ENCODE measurements at places on chromosomes 1 and 21.

GRCh38 chr1:71533950-71534349 is 453.1 kb upstream of the ZRANB2 start:
- DNase-seq = no peak

DNA sequence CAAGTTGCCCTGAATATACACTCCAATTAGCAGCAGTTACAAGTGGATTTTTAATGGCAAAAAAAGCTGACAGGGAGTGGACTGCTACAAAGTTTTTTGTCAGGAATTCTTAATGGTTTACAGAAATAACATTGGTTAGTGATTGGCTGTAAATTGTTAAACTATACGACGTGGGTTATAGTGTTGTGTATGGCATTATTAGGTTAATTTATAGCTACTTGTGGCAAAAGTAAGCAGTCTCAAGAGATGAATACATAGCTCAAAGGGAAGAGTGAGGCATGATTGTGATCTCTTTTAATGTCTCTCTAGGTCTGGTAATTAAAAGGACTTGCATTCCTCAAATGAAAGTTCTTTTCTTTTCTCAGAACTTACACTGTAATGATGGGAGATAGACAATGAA is 75.8 kb upstream of the CD1D start:
- DNase-seq = no peak

GRCh38 chr1:171263901-171264300 is 15.6 kb downstream of the FMO1 start:
- DNase-seq = no peak

GRCh38 chr21:46661211-46661625 is 25.7 kb downstream of the PRMT2 start:
- peak; percentile 66 for DNase-seq

- DNase-seq = no peak
Measured at GRCh38 chr21:38171723-38172344, 85.0 kb upstream of the KCNJ15 start.

DNA sequence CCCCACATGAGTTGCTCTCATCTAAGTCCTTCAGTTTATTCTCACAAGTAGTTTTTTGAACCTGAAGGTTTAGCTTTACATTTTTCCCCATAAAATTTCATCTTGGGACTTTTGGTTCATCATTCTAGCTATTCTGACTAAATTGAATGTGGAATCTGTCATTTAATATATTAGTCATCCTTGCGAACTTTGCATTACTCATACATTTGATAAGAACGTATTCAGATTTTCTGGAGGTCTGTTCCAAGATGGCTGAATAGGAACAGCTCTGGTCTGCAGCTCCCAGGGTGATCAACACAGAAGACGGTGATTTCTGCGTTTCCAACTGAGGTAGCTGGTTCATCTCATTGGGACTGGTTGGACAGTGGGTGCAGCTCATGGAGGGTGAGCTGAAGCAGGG is 59.8 kb upstream of the CSF1 start:
- no peak for DNase-seq

GRCh38 chr1:245575710-245576109 is 420.9 kb downstream of the KIF26B start:
- no peak for DNase-seq

DNA sequence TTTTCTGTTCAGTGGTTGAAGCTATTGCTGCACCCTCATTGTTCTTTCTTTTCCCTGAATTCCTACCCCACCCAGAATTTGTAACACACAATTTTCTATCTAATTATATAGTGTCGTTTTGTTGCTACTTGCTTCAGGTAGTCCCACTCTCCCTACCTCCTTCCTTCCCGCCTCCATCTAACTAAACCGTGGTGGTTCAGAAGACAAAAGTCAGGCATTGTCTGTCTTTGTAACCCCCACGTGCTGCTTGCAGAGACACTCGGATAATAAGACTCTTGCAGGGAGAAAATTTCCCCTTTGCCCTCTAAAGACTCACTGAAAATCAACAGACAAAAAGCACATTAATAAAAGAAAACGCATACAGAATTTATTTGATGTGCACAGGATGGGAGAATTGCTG is 46.2 kb upstream of the BTG3 start:
- no peak for DNase-seq

GRCh38 chr1:38246955-38247952 is 200.7 kb upstream of the POU3F1 start:
- no peak for DNase-seq

GRCh38 chr1:72000809-72001208 is 281.5 kb downstream of the NEGR1 start:
- no peak for DNase-seq

DNA sequence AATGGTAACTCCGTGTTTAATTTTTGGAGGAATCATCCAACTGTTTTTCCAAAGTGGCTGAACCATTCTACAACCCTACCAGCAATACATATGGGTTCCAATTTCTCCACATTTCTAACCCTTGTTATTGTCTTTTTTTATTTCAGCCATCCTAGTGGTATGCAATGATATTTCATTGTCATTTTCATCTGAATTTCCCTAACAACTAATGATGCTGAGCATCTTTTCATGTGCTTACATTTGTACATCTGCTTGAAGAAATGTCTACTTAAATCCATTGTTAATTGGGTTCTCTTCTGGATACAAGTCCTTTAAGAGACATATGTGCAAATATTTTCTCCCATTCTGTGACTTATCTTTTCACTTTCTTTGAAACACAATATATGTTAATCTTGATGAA is 43.3 kb downstream of the EPRS1 start:
- no peak for DNase-seq

DNA sequence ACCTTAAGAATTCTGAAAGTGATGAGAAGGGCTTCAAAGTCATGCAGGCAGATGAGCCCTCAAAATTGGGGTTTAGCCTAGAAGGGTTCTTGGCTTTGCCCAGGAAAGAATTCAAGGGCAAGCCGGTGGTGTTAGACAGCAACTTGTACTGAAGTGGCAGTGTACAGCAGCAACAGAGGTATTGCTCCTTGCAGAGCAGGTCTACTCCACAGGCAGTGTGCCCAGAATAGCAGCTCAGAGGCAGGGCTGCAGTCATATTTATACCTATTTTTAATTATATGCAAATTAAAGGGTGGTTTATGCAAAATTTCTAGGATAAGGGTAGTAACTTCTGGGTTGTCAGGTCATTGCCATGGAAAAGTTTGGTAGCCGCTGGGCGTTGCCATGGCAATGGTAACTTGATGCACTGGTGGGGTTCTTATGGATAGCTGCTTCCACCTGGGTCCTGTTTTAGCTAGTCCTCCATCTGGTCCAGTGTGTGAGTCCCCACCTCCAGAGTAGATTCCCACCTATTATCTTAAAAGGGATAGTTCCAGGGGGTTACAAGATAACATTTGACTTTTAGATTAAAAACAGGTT is 57.9 kb upstream of the CR2 start:
- DNase-seq = no peak

DNA sequence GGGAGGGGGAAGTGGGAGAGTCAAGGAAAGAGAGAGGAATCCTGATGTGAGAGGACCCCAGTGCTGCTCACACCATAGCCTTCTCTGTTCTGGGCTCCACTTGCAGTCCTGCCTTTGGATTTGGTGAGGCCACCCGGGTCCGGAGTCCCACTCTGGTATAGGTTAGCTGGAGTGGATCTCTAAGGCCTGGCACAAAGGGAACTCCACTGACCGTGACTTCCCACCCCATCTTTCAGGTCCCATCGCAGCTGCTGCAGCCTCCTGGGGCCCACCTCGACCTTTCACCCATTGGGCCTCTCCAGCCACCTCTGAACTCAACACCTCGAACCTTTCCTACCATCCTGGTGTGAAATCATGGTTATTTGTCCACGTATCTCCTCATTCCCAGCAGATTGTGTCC is 324.4 kb downstream of the MATN1 start:
- DNase-seq = no peak

Measured in GM12892 (cell line).